ENCODE measurements at places on chromosomes 12 and 14. TPM values are rescaled to one million over a fixed set of nuclear protein-coding genes. Genes with fewer than 3 reads are reported as not detected.

DNA sequence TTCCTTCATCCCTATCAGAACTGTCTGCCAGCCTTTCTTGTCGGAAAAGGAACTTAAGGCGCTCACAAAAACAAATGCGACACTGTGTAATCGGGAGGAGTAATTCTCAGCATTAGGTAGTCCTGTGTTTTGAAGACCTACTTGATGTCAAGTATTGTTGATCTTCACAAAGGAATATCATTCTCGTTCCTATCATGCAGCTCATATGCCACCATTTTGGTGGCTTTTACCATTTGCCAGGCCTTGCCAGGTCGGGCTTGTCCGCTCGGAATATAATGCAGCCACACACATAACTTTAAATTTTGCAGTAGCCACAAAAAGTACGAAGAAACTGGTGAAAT, 903 bp upstream of the PPP4R3A start:
- H3K36me3 ChIP-seq: peaks cover 30% of the 10 kb centered on the region
- H3K27ac ChIP-seq: peak overlapping the region; percentile 100
- peaks cover 15% of the 10 kb centered on the region for H3K4me1 ChIP-seq
- peak overlapping the region; percentile 96 for H3K4me3 ChIP-seq

DNA sequence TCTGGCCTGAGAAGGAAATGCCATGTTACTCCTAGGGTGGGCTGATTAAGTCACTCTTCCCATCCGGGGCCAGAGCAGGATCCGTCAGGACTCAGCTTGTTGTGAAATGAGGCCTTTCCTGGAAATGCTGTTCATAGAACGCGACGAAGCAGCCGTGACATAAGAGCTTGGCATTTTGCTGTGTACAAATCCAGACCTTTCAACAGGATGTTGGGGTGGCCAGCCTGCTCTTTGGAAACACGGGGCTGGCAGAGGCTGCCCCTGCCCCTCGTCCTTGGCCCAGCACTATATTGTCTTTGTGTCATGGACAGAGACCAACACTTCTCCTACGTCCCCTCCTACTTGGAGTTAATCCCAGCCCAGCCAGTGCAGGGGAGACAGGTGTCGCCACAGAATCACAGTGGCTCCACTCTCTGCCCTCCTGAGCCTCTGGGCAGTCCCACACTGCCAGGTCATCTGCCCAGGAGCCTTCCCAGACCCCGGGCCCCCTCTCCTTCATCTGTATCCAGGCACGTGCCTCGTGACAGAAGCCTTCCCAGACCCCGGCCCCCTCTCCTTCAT, 18.6 kb upstream of the EIF5 start:
- DNase-seq: no peak
- H3K36me3 ChIP-seq: no peaks in the 10 kb centered on the region
- H3K4me3 ChIP-seq: no peak overlapping the region
- peaks cover 7% of the 10 kb centered on the region for H3K27me3 ChIP-seq
- no peaks in the 10 kb centered on the region for H3K4me1 ChIP-seq

DNA sequence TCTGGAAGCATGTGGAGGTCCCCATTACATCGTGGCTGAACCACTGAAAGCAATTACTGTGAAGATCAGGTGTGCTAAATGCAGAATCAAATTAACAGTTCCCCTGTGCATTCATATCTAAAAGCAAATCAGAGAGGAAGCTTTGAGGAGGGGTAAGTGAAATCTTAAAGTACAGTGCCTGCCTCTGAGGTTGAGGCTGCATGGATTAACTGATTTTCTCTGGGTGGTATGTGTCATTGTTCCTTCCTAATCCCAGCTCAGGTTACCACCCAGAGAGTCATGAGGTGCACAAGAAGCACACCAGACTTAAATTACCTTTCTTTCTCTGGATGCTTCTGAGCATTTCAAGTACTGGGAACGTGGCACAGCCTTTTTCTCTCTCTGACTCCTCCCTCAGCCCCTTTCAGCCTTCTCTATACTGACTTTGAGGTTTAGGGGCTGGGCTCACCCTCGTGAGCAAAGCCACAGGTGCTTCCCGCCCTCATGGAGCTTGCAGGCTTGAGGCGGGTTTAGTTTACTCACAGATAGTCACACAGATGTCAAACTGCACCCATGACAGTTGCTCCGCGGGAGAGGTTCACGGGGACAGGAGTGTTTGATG, 237.6 kb upstream of the CRY1 start:
- H3K27ac ChIP-seq: no peak overlapping the region
- no peak overlapping the region for H3K4me3 ChIP-seq
- H3K36me3 ChIP-seq: peaks cover 6% of the 10 kb centered on the region
- peaks cover 74% of the 10 kb centered on the region for H3K4me1 ChIP-seq

- peak overlapping the region; percentile 84 for H3K4me3 ChIP-seq
- H3K27me3 ChIP-seq: no peaks in the 10 kb centered on the region
- peak overlapping the region; percentile 91 for H3K27ac ChIP-seq
- H3K36me3 ChIP-seq: peaks cover 25% of the 10 kb centered on the region
- peaks cover 26% of the 10 kb centered on the region for H3K4me1 ChIP-seq
Measured at GRCh38 chr14:20460458-20461224, 593 bp downstream of the PIP4P1 start.

Gene TUNAR
- total RNA-seq: not detected

Gene SERPINA1
- 140 TPM for total RNA-seq

Gene EID3
- total RNA-seq: 4.6 TPM

Gene BCAT1
- total RNA-seq: 27.9 TPM

DNA sequence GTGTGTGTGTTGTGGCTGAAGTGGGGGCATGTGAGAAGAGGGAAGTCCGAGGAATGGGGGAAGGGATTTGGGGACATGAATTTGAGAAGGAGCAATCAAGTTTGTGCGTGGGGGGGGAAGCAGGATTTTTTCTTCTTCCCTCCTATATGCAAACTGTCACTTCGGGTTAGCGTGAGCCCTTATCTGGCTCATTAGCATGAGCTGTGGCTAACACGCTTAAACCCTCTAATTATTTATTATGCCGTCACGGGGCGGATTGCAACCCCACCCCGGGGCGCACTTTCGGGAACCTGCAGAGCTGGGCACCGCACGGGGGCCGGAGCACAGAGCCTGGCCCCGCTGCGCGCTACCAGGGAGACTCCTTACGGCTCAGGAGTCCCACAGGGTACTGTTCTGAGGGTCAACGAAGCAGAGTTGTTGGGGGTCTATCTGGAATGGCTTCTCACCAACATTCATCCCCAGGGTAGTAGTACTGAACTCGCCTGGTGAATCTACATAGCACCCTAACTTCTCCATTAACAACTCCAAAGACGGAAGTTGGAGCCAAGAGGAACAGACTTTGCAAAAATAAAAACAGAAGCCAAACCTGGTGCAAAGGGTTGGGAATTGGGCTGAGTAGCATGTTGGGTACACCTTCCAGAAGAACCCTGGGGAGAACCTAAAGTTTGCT, 6.4 kb upstream of the ASCL1 start:
- H3K27me3 ChIP-seq: peaks cover 70% of the 10 kb centered on the region
- H3K4me1 ChIP-seq: peaks cover 18% of the 10 kb centered on the region
- no peak overlapping the region for H3K27ac ChIP-seq
- H3K4me3 ChIP-seq: no peak overlapping the region

GRCh38 chr14:42854061-42854460, 1247.4 kb downstream of the LRFN5 start:
- no peak overlapping the region for H3K27ac ChIP-seq
- H3K4me3 ChIP-seq: no peak overlapping the region
- no peaks in the 10 kb centered on the region for H3K4me1 ChIP-seq
- H3K36me3 ChIP-seq: no peaks in the 10 kb centered on the region
- no peaks in the 10 kb centered on the region for H3K27me3 ChIP-seq

Gene TBX3
- not detected for total RNA-seq

- DNase-seq: peak; percentile 81
- peaks cover 79% of the 10 kb centered on the region for H3K36me3 ChIP-seq
- peak overlapping the region; percentile 88 for H3K27ac ChIP-seq
- peaks cover 98% of the 10 kb centered on the region for H3K4me1 ChIP-seq
- no peaks in the 10 kb centered on the region for H3K27me3 ChIP-seq
Measured at GRCh38 chr14:99252940-99253868, 18.8 kb downstream of the BCL11B start.

DNA sequence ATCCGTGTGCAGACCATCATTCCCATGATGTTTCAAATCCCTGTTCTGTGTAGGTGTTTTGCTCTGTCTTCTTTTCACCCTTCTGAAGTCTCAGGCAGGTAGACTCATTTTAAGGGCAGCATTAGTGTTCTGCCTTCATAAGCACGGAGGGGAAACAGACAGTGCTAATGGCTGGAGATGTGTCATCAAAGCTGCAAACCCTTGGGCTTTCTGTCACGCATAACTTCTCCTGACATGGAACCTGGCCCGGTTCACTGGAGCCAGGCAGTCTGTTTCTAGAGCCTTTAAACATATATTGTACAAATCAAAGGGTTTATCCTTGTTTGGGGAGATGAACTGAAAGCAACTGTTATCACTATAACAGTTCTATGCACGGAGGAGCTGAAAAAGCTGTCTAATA, 141.4 kb downstream of the TMEM132D start:
- H3K4me1 ChIP-seq: no peaks in the 10 kb centered on the region
- H3K27ac ChIP-seq: no peak overlapping the region
- H3K4me3 ChIP-seq: no peak overlapping the region
- H3K27me3 ChIP-seq: no peaks in the 10 kb centered on the region
- DNase-seq: no peak

DNA sequence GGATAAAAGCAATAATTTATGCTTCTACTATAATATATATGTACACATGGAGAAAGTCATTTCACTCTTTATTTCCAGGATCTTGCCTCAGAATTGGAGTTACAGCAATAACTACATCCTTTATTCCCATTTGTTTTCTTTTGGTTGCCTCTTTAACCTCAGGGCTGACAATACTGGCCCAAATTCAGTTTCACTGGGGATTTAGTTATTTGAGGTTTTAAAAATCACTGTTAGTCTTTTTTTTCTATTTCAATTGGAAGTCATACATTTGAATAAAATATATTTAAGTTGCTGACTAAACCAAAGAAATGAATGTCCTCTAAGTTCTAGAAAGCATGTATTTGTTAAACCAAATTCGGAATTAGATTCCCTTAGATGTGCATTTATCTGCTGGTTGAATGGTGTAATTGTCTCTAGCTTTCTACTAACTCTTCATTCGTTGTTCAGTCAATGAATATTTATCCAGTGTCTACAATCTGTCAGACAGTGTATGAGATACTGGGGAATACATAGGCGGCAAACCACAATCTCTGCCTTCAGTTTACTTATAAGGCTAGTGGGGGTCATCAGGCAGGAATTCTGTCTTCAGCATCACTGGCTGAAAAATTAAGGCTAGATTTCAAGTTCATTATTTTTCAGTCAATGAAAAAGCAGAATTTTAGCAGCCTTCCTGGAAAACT, 190.8 kb upstream of the ARHGAP5 start:
- no peaks in the 10 kb centered on the region for H3K4me1 ChIP-seq
- DNase-seq: no peak
- peaks cover 2% of the 10 kb centered on the region for H3K27me3 ChIP-seq
- no peak overlapping the region for H3K27ac ChIP-seq

Gene SLC6A13
- total RNA-seq: 0.16 TPM

GRCh38 chr14:64235652-64236640, 58.2 kb downstream of the ESR2 start:
- H3K4me1 ChIP-seq: peaks cover 14% of the 10 kb centered on the region
- DNase-seq: no peak

DNA sequence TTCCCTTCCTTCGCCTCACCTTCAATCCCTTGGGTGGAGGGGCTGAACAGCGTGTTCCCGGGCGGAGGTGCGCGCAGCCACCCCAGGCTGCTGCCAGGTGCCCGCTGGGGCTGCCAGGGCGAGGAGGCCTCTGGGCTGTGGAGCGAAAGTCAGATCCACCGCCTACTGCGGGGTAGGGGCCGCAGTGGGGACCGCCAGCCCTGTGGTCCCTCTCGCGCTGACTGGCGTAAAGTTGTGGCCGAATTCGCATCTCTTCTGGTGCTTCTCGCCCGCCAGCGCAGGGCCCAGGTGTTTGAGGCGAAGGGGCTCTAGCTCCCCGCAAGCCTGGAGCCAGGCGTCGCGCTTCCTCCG, 6.9 kb upstream of the HOXC4 start:
- H3K27me3 ChIP-seq: peaks cover 71% of the 10 kb centered on the region
- H3K4me3 ChIP-seq: no peak overlapping the region

Gene RPGRIP1
- 0.21 TPM for total RNA-seq

DNA sequence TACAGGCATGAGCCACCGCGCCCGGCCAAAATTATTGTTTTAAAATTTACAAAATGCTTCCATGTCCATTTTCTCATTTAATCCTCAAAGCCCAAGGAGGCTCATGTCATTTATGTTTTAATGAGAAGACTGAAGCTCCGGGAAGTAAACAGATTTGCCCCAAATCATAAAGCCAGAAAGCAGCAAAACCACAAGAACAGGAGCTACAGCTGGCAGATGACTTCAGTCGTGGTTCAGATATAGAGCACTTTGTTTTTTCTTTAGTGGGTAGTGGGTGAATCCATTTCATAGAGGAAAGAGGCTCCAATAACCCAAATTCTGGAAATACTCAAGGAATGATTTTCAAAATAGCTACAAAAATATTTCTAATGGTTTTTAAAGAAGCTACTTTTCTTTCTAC, 45.4 kb upstream of the VPS33A start:
- no peak for DNase-seq
- peaks cover 14% of the 10 kb centered on the region for H3K36me3 ChIP-seq
- H3K4me3 ChIP-seq: no peak overlapping the region
- no peaks in the 10 kb centered on the region for H3K4me1 ChIP-seq
- no peaks in the 10 kb centered on the region for H3K27me3 ChIP-seq
- no peak overlapping the region for H3K27ac ChIP-seq

- no peak for DNase-seq
- peaks cover 37% of the 10 kb centered on the region for H3K36me3 ChIP-seq
- H3K4me1 ChIP-seq: peaks cover 9% of the 10 kb centered on the region
- H3K27me3 ChIP-seq: no peaks in the 10 kb centered on the region
Measured at GRCh38 chr12:62516927-62517326, 50.3 kb downstream of the MON2 start.

- DNase-seq: peak; percentile 39
- no peak overlapping the region for H3K4me3 ChIP-seq
- peaks cover 18% of the 10 kb centered on the region for H3K4me1 ChIP-seq
- no peak overlapping the region for H3K27ac ChIP-seq
Measured at GRCh38 chr14:55438066-55438683, 2.2 kb downstream of the TBPL2 start.

- no peaks in the 10 kb centered on the region for H3K4me1 ChIP-seq
- no peak overlapping the region for H3K27ac ChIP-seq
- no peak for DNase-seq
- H3K4me3 ChIP-seq: no peak overlapping the region
Measured at GRCh38 chr12:26032290-26032689, 73.8 kb downstream of the RASSF8 start.

Gene SMOC1
- not detected for total RNA-seq

DNA sequence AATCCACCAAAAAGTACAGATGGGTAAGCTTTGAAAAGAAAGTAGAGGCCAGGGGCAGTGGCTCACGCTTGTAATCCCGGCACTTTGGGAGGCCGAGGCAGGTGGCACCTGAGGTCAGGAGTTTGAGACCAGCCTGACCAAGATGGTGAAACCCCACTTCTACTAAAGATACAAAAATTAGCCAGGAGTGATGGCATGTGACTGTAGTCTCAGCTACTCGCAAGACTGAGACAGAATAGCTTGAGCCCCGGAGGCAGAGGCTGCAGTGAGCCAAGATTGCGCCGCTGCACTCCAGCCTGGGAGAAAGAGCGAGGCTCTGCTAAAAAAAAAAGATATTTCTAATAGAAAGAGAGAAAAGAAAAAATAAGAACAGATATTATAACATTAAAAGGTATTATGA, 134.2 kb upstream of the SLCO1C1 start:
- H3K27me3 ChIP-seq: no peaks in the 10 kb centered on the region
- no peak overlapping the region for H3K27ac ChIP-seq
- H3K4me3 ChIP-seq: no peak overlapping the region
- no peak for DNase-seq
- H3K4me1 ChIP-seq: no peaks in the 10 kb centered on the region

- no peaks in the 10 kb centered on the region for H3K4me1 ChIP-seq
- H3K27ac ChIP-seq: no peak overlapping the region
- no peak for DNase-seq
- H3K4me3 ChIP-seq: no peak overlapping the region
- no peaks in the 10 kb centered on the region for H3K36me3 ChIP-seq
- H3K27me3 ChIP-seq: no peaks in the 10 kb centered on the region
Measured at GRCh38 chr12:79071498-79071897, 206.9 kb downstream of the SYT1 start.

All from activated CD4-positive, alpha-beta T cell treated with anti-CD3 and anti-CD28 coated beads for 36 hours (primary cell).